Stimulated activated CD4-positive, alpha-beta T cell treated with anti-CD3 and anti-CD28 coated beads, Interleukin-1b, Interleukin-23, amount 100 ng/mL, for 1 hour (primary cell): ENCODE measurements at places on chromosomes 4 and X.

DNA sequence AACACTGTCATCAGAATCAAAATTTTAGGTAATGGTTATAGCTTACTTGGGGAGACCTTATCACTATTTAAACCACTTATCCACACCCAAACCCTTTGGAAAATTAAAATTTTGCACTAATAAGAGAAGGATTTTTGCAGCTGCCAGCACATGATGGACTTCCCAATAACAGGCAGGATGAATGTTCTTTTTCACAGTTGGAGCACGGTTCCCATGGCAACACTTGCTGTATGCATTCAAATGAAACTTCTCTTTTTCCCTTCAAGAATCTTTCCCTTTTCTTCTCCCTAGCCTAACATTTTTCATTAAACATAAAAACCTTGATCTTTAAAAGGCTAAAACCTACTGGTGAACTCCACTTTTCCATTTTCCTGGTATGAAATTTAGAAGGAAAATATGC, 768.2 kb downstream of the KCTD8 start:
- no peak for DNase-seq

DNA sequence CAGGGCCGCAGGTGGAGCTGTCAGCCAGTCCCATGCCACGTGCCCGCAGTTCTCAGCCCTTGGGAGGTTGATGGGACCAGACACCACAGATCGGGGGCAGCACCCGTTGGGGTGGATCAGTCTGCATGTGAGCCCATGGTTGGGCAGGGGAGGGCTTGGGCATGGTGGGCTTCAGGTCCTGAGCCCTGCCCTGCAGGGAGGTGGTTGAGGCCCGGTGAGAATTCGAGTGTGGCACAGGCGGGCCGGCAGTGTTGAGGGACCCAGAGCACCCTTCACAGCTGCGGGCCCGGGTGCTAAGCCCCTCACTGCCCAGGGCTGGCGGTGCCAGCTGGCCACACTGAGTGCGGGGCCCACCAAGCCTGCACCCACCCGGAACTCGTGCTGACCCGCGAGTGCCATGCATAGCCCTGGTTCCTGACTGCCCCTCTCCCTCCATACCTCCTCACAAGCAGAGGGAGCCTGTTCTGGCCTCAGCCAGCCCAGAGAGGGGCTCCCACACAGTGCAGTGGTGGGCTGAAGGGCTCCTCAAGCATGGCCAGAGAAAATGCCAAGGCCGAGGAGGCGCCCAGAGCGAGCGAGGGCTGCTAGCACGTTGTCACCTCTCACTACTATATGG, 696.1 kb downstream of the TGIF2LX start:
- no peak for DNase-seq

DNA sequence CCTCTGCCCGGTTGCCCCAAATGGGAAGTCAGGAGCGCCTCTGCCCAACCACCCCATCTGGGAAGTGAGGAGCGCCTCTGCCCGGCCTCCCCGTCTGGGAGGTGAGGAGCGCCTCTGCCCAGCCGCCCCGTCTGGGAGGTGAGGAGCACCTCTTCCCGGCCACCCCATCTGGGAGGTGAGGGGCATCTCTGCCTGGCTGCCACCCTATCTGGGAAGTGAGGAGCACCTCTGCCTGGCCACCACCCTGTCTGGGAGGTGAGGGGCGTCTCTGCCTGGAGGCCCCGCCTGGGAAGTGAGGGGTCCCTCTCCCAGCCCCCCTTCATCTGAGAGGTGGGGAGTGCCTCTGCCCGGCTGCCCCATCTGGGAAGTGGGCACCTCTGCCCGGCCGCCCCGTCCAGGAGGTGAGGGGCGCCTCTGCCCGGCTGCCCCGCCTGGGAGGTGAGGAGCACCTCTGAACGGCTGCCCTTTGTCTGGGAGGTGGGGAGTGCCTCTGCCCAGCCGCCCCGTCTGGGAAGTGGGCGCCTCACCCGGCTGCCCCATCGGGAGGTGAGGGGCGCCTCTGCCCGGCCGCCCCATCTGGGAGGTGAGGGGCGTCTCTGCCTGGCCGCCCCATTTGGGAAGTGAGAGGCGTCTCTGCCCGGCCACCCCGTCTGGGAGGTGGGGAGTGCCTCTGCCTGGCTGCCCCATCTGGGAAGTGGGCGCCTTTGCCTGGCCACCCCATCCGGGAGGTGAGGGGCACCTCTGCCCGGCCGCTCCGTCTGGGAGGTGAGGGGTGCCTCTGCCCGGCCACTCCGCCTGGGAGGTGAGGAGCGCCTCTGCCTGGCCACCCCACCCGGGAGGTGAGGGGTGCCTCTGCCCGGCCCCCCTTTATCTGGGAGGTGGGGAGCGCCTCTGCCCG, 10.6 kb downstream of the PABPC1L2A start:
- no peak for DNase-seq

GRCh38 chr4:45120163-45120562, 393.8 kb upstream of the GNPDA2 start:
- DNase-seq = no peak

DNA sequence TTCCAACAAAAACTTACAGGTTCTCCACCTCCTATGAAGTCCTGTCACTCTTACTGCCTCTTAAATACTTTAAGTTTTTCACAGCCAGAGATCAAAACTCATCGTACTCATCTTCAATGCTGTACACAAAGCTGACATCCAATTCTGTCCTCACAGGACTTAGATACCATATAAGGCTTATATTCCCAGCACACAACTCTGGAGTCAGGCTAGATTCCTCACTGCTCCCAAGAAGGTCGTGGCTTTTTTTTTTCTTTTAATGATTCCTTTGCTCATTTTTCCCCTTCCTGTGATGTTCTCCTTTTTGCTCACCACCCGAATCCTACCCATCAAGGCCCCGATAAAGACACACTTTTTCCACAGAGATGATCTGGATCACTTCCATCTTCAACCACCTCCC, 914 bp downstream of the TRAPPC2 start:
- DNase-seq = no peak

DNA sequence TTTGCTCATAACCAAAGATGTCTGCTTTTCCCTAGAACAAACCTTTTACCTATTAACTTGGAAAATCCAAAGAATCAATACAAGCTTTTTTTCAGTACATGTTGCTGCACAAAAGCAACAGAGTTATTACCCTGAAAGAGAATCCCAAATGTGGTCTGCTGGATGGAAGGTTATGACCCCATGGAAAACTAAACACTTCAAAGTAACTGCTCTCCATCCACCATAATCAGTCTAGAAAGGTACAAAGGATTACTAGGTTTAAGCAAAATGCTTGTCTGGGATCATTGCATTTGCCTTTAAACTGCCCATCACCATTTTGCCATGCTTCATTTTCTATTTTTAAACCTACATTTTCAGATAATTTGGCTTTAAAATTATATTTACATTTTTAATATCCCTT, 11.7 kb downstream of the MMRN1 start:
- DNase-seq = no peak

GRCh38 chr4:95548738-95549245, at the start of gene UNC5C:
TSS of gene UNC5C (minus strand) at chr4:95548973.
- no peak for DNase-seq

- no peak for DNase-seq
Measured at GRCh38 chr4:173167758-173168395, 734 bp upstream of the GALNT7 start.

DNA sequence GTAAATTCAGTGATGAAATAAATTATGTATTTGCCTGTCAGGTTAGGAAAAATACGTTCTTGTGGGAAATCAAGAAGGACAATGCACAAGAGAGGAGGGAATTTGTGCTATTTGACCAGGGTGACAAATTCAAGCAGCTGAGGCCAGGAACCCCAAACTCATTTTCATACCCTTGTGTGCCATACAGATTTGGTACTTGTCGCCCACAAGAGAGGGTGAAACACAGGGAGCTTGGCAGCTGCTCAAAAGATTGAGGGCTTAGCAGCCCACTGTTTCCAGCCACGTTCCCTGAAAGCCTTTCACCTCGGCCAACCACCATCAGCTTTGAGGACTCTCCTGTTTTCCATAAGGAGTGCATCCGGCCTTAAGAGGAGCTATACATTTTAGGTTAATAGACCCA, 111.2 kb downstream of the COL25A1 start:
- DNase-seq = no peak

DNA sequence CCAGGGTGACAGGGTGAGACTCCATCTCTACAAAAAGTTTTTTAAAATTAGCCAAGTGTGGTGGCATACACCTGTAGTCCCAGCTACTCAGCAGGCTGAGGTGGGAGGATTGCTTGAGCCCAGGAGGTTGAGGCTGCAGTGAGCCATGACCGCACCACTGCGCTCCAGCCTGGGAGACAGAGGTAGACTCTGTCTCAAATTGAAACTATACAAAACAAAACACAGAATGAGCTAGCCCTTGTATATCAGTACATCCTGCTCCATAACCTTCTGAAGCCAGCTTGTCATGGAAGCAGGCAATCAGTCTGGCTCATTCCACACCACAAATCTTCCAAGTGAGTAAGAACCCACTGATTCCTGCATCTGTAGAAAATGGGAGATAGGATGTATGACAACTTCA, 49.0 kb downstream of the CD99L2 start:
- no peak for DNase-seq

DNA sequence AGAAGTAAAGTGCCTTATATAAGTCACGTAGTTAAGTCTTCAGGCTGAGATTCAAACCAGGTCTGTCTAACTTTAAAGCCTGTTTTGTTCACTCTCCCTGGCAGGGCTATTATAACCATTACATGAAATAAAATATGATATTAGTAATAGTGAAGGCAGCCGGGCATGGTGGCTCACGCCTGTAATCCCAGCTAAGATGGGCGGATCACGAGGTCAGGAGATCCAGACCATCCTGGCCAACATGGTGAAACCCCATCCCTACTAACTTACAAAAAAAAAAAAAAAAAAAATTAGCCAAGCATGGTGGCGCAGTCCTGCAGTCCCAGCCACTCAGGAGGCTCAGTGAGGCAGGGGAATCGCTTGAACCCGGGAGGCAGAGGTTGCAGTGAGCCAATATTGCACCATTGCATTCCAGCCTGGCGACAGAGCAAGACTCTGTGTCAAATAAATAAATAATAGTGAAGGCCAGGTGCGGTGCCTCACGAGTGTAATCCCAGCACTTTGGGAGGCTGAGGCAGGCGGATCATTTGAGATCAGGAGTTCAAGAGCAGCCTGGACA, 22.1 kb upstream of the SOWAHD start:
- DNase-seq = no peak

DNA sequence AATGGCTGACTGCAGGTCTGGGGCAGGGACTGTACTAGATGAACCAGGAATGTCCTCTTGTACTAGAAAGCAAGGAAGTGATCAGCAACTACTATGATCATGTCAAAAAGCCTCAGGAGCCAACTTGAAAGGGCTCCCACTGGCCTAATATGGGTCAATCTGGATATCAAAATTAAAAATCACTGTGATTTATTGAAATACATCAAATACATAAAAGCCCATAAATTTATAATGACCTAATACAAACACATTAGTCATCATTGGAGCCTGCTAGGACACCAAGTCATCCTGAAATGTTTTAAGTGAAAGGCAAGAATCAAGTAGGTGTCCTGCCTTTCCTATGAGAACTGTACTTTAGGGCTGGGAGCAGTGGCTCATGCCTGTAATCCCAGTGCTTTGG, 70.5 kb upstream of the KLHL13 start:
- no peak for DNase-seq

DNA sequence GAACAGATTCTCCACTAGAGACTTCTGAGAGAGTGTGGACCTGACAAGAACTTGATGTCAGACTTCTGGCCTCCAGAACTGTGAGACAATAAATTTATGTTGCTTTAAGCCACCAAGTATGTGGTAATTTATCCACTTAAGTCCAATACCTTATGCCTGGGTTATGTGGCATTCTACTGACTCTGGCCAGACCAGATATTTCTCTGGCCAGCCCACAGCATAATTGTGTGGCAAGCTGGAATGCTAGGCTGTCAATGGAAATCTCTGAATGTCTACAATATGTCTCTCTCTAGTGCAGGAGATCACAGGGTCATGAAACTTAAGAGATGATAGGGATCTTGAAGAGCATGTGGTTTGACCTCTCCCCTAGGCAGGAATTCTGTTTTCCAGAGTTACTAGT, 251.0 kb downstream of the ZNF674 start:
- DNase-seq = no peak

GRCh38 chr4:108399610-108400265, 220.6 kb upstream of the RPL34 start:
- DNase-seq = no peak

GRCh38 chrX:46433892-46434291, 111.3 kb downstream of the ZNF674 start:
- DNase-seq = no peak

DNA sequence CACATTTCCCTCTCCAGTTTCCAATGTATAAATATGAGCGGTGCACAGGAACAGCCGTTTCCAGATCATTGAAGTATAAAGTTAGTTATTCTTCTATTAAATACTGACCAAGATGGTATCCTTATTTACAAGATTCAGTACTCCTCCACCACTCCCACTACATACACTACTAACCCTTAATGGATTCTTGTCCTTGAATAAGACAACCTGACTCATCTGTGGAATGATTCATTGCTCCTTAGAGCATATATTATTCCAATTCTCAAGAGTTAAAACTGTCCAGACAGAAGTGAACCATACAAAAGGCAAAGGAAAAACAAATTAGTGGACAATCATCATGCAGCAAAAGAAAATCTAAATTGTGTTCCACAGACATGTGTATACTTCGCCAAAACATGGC, 373.3 kb downstream of the IDS start:
- no peak for DNase-seq

DNA sequence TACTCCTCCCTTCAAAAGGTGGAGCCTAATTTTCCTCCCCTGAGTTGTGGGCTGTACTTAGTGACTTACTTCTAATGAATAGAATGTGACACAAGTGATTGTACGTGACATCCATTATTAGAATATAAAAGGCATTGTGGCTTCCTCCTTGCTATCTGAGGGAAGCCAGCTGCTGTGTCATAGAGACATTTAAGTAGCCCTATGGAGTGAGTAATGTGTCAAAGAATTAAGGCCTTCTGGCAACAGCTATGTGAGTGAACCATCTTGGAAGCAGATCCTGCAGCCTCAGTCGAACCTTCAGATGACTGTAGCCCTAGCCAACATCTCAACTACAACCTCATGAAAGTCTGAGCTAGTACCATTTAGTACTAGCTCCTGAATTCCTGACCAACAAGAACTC, 76.1 kb downstream of the BCOR start:
- no peak for DNase-seq

DNA sequence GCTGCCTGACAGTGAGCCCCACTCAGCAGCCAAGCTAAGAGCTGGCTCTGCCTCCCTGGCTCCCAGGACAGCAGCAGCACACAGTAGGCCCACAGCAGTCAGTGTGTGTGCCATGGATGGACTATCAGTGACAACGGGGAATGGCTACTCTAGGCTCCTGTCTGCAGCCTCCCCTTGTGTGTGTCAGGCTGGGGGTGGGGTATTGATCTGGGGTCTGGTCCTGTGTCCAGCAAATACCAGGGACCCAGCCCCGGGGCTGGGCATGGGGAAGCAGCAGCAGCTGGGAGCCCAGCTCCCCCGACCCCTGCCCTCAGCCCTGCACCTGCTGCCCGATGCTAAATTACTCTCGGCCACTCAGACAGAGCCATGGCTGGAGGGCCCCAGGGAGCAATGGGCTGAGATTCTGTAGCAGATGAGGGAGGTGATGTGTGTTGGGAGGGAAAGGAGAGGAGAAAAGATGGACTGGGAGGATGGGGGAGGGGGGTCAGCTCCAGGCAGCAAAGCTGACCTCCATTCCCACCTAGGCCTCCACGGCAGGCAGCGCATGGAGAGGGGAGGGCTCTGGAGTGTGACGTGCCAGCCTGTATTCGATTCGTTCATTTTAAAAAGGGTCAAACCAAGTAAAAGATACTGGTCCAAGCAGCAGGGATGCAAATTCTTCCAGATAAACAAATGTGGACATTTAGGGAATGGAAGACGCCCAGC, 61.3 kb upstream of the CRMP1 start:
- DNase-seq = no peak
